ENCODE measurements at places on chromosomes 2 and 18.

DNA sequence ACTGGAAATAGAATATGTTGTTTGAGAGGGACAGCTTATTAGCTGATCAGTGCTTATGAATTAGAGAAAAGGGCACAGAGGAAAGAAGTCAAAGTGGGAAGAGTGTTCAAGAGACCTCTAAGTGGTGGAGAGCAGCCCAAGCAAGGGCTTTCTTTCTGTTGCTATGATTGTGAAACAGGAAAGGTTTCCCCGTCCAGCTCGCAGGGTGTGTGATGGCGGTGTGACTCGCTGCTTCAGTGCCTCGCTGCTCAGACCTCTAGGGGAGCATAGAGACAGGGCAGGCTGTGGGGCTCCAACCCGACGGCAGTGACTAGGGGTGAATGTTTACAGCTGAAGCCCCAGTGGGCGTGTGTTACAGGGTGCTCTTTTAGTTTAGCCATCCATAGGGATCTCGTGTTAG, 166.5 kb upstream of the COPS8 start:
- no peak for DNase-seq

- DNase-seq: no peak
These were observed 20.7 kb upstream of the CCNT2 start for GRCh38 chr2:134897932-134898331.

DNA sequence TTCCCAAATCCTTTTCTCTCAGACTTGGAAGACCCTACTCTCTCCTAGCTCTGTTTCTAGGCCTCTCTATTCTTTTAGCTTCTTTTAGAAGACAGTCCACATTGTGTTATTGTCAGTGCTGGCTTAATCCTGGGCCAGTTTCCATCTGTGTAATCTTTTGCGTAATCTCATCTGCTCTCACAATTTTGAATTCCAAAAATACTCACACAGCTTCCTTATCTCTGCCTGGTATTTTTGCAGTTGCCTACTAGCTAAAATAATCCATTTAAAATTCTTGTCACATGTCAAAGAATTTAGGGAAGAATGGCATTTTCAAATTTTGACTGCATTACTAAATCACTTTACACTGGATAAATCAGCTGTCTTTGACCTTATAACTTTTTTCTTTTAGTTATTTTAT, 200.6 kb upstream of the MEX3C start:
- no peak for DNase-seq

- no peak for DNase-seq
These were observed 137.3 kb upstream of the HNRNPA3 start for GRCh38 chr2:177075254-177075653.

DNA sequence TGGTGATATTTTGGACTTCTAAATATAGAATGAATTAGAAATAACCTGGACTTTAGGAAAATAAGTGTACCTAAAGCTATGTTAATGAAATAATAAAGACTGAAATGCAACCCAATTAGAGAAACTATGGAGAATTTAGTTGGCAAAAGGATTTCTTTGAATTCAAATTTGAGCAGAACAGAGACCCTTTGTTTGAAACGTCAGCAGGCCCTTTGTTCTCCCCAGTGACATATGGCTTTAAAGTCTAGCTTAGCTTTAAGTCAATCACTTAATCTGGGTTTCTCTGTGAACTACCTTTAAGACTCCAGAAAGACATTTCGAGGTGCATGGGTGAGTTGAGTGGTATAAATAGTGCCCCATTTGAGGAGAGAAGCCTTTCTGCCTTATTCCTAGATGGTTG, 130.5 kb upstream of the CREB1 start:
- DNase-seq: no peak

GRCh38 chr18:55544014-55544413, 44.0 kb downstream of the TCF4 start:
- DNase-seq: no peak

GRCh38 chr2:116716038-116716437, 1098.5 kb upstream of the DDX18 start:
- no peak for DNase-seq

GRCh38 chr18:50311650-50312049, 24.2 kb upstream of the CXXC1 start:
- DNase-seq: no peak

GRCh38 chr2:18387441-18388206, 172.8 kb downstream of the RDH14 start:
- DNase-seq: peak; percentile 17

DNA sequence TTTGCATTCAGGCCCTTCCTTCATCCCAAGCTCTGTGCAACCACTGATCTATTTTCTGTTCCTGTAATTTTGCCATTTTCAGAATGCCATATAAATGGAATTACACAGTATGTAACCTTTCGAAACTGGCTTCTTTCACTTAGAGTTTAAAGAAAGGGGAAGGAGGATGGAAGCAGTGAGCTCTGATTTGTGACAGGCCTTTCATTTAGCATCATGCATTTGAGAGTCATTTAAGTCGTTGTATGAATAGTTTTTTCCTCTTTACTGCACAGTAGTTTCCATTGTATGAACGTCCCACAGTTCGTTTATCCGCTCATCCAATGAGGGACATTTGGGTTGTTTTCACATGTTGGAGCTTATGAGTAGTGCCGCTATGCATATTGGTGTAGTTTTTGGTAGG, 67.0 kb downstream of the LBH start:
- DNase-seq: no peak

DNA sequence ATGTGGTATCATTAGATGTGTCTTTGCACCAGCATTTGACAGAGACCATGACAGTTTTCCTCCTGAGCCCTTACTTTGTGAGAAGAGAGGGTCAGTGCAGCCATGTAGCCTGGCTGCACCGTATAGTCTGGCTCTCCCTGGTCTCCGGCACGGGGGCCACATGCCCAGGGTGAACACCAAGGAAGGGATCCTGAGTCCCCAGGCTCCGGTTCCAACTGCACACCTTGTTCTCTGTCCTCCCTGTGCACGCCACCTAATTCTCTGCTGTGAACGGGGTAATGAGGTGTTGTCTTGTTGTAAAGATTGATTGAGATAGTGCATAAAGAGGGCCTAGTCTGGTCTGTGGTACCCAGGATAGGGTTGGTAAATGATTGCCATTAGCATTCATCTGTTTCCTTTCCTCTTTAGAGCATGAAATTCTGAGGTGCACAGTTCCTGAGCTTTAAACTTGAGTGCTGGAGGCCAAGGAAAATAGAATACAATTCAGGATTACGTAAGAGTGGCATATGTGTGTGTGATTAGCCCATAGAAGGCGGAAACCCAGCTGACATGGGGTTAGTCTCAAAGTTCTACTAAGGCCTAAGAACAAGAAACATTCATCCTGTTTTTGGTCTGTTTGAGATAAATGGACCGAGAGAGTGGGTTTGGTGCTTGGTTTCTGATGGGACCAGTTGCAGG, 55.5 kb downstream of the NCK2 start:
- DNase-seq: no peak

DNA sequence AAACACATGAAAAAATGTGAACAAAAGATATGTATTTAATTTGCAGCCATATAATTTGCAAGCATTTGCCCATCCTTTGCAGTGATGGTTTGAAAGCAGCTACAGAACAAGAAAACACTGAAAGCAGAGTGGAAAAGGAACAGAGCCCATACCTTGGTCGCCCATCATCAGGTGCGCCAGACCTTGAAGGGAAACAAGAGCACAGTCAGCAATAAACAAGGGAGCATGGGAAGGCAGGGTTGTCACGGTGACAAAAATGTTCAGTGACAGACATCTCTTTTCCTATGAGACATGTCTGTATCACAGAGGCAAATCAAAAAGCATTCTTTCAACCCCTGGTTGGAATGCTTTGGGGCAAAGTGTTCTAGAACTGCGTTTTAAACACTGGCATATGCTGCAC, 109.4 kb downstream of the NRXN1 start:
- DNase-seq: no peak

- DNase-seq: no peak
These were observed 12.7 kb upstream of the IL18R1 start for GRCh38 chr2:102342888-102343287.

DNA sequence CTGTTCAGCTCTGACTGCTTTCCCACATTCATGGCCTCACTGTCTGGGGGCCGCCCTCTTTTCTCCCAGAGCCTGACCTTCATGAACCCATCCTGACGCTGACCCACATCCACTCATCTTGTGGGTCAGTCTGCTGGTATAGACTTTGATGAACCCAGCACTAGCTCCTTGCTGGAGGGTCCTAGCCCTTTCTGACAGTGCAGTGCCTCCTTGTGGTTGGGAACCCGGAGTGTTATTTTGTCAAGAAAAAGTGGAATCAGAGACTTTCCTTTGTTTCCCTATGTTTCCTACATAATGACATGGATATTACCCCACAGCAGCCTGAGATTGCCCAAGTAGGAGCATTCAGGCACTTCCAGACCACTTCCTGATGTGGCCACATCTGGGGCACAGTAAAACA, 19.3 kb upstream of the OSR1 start:
- no peak for DNase-seq

GRCh38 chr2:61671561-61672315, 133.6 kb upstream of the XPO1 start:
- no peak for DNase-seq

- no peak for DNase-seq
These were observed 272.6 kb upstream of the ERBB4 start for GRCh38 chr2:212811036-212811805.

GRCh38 chr18:26464128-26465011, 84.0 kb downstream of the KCTD1 start:
- DNase-seq: no peak

- DNase-seq: no peak
These were observed 2.1 kb downstream of the HK2 start for GRCh38 chr2:74835831-74836674.

DNA sequence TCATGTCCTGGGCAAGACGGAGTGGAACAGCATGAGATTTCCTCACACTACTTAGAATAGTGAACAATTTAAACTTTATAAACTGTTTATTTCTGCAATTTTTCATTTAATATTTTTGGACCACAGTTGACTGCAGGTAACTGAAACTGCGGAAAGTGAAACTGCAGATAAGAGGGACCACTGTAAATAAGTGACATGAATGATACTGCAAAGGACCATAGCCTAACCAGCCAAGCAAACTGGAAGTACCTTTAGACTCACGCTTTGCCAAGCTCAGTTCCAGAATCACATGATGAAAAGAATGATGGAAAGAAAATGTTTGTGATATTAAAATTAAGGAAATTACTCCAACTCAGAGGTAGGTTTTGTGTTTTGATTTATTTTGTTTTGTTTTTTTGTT, 94.6 kb upstream of the ITGA4 start:
- DNase-seq: no peak

DNA sequence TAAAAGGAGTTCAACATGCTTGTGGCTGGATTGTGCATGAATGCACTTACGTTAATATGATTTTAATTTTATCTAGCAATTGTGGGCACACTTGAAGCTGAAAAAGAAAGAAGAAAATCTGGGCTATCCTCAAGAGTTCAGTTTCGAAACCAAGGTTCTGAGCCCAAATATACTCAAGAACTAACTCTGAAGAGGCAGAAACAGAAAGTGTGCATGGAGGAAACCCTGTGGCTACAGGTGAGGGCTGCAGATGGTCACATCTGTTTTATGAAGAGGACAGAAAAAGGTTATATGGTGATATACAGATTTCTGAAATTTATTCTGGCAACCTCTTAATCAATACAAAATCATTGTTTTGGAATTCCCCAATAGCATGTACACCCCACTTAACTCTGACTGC, 57.3 kb downstream of the ITGA6 start:
- no peak for DNase-seq

DNA sequence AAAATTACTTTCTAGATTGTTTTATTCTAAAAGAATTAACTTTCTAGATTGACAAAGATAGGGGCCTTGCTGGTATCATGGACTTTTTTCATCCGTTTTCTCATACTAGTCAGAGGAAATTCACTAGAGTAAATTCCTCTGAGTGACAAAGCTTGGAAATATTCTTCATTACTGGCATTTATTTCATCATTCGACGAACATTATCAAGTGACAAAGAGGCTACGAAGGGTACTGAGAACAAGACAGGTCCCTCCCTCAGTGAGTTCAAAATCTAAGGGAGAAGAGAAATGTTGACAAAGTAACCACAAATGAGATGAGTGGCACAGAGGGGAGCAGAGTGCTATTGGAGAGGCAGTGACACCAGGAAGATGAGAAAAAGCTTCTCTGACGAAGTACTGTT, 4.3 kb downstream of the EPG5 start:
- DNase-seq: no peak

- no peak for DNase-seq
These were observed 12.8 kb downstream of the CUL3 start for GRCh38 chr2:224572338-224572737.

DNA sequence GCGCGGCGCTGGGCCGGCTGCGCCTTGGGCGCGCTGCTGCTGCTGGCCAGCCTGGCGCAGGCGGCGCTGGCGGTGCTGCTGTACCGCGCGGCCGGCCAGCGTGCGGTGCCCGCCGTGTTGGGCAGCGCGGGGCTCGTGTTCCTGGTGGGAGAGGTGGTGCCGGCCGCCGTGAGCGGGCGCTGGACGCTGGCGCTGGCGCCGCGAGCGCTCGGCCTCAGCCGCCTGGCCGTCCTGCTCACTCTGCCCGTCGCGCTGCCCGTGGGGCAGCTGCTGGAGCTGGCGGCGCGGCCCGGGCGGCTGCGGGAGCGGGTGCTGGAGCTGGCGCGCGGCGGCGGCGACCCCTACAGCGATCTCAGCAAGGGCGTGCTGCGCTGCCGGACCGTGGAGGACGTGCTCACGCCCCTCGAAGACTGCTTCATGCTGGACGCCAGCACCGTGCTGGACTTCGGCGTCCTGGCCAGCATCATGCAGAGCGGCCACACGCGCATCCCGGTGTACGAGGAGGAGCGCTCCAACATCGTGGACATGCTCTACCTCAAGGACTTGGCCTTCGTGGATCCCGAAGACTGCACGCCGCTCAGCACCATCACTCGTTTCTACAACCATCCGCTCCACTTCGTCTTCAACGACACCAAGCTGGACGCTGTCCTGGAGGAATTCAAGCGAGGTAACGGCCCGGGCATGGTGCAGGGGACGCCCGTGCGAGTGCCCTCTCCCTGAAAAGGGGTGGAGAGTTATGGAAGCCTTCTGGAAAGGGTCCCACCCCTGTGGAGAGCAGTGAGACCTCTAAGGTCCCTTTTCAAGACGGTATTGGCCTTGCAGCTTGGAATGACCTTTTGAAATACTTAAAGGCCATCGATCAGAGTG, 1.0 kb downstream of the CNNM3 start:
- no peak for DNase-seq

DNA sequence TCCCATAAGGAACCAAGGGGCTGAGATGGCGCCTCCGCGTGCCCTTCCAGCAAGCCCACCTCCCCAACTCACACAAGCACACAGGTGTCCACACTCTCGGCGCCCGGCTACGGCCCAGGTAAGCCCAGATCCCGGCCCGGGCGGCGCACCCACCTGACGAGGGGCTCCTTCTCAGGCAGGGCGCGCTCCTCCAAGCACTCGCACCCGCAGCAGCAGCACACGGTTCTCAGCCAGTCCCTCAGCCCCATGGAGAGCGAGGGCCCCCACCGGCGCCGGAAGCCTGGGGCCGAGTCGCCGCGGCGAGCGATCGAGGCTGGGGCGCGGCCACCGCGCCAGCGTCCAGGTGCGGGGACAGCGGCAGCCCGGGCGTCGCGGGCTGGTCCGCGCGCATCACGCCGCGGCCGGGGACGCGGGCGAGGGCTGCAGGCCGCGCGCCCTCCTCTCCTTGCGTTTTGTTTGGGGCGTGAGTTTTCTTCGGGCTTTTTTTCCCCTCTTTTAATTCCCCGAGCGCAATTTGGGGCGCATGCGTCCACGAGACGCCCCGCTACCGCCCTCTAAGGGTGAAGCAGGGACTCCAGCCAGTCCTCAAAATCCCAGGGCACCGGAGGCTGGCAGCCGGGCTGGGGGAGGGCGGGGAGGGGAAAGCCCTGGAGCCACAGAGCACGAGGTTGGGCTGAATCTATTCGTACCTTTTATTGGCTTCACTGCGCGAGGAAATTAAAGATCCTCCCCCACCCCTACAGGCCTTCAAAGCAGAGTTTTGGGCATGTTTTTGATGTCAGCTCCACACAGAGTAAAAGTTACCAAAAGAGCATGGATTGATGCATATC, at the start of gene MREG:
TSS of gene MREG (minus strand) at position 472 of the 830 bp plus-strand sequence. CDS start at position 248, 224 bp downstream.
- peak; percentile 66 for DNase-seq
